AG04450 (cell line): ENCODE measurements at places on chromosomes 7 and 10.

DNA sequence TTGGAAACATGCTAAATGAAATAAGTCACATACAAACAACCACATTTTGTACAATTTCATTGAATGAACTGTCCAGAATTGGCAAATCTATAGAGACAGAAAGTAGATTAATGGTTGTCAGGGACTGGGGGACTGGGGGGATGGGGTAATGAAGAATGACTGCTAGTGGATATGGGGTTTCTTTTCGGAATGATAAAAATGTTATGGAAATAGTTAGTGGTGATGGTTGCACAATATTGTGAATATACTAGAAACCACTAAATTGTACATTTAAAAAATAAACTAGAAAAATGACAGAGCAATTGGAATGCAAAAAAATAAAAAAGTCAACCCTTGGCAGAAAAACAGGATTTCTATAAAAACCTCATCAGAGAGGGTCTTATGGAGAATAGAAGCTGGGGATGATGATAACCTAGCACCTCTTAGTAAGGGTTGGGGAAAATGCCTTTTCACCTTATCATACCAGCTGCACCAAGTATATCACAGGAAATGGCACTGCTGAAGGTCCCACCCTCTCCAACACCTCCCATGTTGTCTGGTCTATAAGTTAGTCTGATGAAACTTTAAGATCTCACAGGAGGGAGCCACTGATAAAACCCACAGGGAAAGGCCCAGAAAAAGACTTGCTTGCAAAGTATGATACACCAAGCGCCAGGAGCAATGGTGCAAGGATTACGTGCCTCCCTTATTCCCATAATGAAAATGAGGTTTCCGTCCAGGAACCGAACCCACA, 23.1 kb upstream of the JAZF1 start:
- no peak for DNase-seq

DNA sequence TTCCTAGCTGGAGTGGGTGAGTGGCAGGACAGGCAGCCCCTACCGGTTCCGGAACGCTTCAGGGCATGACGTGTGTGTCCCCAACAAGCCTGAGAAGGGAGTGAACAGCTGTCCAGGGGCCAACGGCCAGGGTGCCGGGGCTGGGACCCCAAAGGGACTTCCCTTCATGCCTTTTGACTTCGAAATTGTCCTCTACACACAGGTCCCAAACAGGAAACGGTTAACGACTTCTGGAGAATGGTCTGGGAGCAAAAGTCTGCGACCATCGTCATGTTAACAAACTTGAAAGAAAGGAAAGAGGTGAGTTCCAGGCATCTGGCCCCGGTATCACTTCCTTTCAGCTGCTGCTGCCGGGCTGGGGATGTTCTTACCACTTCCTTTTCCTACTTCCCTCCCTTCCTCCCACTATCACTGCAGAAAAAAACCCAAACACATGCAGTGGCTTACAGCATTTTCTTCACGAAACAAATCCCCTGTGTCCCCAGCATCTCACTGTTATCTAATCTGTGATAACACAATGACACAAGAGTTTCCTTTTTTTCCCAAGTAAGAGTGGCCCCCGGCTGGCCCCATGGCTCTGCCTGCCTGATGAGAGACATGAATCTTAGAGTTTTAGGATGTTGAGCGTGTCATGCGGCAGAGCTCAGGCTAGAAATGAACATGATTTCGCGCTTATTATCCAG, 63.2 kb downstream of the MKI67 start:
- no peak for DNase-seq

- DNase-seq: no peak
Measured at GRCh38 chr7:2032876-2033407, 199.8 kb downstream of the MAD1L1 start.

DNA sequence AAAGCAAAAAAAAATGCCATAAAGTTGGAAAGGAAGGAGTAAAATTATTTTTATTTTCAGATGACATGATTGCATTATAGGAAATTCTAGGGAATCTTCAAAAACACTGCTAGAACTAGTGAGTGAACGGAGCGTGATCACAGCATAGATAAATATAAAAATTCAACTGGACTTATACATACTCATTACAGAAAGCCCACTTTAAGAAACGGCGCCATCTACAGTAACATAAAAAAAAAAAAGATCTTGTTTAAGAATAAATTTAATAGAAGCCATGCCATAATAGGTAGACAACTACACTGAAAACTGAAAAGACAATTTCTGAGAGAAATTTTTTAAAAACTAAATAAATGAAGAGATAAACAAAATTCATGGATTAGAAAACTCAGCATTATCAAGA, 623.1 kb upstream of the MGMT start:
- no peak for DNase-seq

DNA sequence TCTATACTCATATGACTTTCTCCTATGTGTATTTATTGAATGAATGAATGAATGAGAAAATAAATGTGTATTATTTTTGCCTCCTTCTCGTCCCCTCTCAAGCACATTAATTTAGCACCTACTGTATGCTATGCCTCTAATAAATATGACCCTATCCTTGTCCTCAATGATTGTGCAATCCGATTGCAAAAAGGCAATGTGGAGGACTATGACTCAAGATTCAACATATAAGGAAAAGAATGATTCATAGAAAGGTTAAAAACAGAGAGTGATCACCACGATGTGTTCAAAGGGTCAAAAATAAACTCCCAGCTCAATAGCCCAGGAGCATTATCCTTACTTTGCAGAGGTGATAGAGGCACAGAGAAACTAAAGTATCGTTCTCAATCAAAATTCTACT, 322.8 kb upstream of the SORCS1 start:
- no peak for DNase-seq

DNA sequence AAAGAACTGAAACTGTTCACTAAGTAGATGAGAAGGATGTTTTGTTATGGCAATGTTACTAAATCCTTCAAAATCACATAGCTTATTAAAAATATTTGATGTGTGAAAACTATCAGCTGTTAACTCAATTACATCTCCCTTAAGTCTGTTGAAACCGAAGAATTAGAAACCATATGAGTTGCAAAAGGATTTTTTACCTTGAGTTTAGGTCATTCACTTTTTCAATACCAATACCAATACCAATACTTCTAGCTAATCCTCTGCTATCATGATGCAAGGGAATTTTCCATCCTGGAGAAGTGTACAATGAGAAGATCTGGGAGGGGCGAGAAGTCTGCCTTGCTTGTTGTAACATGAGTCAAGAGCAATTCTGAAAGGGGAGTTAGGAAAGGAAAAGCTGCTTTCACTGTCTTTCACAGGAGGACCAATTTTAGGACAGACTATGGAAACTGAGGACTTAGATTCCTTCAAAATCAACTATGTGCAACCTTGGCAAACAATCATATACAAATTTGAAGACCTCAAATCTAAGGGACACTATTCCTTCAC, 199.7 kb downstream of the IMMP2L start:
- DNase-seq: no peak

- DNase-seq: no peak
Measured at GRCh38 chr10:21173802-21174714, 276.9 kb upstream of the NEBL start.

DNA sequence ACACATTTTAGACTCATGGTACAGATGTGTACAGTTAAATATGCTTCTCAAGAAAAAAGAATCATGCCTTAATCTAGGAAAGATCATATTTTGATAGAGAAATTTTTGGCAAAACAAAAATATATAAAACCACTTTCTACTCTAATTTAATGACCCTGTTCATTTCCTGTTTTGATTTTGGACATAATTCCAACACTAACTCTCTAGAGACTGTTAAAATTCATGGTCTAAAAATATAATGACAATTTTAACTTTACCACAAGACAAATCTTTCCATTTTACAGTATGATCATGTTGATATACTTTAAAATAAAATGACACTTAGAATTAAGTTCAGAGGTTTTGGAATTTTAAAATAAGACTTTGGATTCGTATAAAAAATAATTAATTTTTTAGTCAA, 45.2 kb downstream of the PRKG1 start:
- no peak for DNase-seq
